Right lung (tissue), 10 donors: ENCODE measurements at places on chromosomes 16 and 17. TPM values are rescaled to one million over a fixed set of nuclear protein-coding genes. Genes with fewer than 3 reads are reported as not detected.

DNA sequence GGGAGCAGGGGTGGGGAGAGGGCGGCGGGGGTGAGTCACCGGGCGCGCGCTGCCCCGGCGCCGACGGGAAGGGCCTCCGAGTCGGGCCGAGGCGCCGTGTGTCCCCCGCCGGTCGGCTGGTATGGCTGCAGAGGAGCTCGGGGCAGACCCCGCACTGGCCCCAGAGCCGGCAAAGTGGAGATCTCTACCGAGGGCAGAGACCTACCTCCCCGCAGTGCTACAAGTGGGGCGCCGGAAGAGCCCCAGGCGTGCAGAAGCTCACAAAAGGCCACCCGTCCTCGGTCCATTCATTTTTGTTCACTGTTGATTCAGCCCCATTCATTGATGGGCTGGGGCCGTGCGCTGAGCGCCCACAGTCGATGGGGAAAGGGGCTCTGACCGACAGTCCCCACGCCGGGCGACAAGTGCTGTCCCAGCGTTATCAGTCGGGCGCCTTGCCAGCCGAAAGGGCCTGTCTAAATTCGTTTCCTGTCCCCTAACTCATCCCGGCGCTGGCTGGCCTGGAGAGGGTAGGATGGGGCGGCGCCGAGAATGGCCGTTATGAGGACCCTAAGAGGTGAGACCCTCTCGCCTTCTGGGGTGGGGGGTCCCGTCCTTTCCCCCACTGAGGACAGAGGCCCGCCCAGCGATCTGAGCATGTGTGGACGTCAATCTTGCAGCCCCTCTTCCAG lies 709 bp upstream of the ENO3 start:
- peak; percentile 45 for DNase-seq

GRCh38 chr17:14619821-14620220 lies 318.9 kb downstream of the HS3ST3B1 start:
- DNase-seq = no peak

DNA sequence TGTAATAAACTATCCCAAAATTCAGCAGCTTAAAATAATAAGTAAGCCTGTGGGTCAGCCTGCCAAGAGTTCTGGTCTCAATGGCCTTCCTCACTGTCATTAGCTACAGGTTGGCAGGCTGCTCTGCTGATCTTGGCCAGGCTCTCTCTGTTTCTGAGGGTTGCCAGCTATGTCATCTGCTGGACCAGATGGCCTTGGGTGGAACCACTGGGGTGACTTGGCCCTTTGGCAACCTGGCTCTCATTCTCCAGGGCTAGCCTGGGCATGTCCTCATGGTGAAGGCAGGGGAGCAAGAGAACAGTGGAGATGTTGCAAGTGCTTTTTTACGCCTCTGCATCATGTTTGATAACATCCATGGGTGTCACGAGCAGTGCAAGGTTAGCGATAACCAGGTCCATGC lies 13.9 kb downstream of the ITGAM start:
- no peak for DNase-seq

- no peak for DNase-seq
Observed at GRCh38 chr17:37750768-37751475, 6.1 kb upstream of the HNF1B start.

DNA sequence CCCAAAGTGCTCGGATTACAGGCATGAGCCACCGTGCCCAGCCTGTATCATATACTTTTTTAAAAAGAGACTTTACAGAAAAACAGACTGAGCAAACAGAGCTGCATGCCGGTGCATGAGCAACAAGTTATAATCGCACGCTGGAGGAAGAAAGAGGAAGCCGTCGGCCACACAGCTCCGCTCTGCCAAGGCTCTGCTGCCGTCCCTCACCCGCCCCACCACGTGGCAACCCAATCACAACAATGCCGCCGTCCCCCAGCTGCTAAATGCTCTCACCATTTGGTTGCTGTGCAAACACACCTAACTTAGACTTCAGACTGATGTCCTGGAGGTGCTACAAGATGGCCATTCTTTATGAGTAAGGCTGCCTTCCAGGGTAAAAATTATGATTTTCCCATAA lies 83.5 kb downstream of the ADCY9 start:
- DNase-seq = no peak

- DNase-seq = no peak
Observed at GRCh38 chr16:13245713-13246377, 344.4 kb downstream of the SHISA9 start.

- DNase-seq = no peak
Observed at GRCh38 chr16:31250782-31251384, 8.9 kb upstream of the ITGAM start.

- no peak for DNase-seq
Observed at GRCh38 chr17:32813021-32813420, 63.9 kb downstream of the MYO1D start.

The MARVELD3 gene
- polyA plus RNA-seq = 8.1 TPM

The KCNH4 gene
- polyA plus RNA-seq = not detected
